WTC11 (cell line): ENCODE measurements at places on chromosomes 4 and X.

DNA sequence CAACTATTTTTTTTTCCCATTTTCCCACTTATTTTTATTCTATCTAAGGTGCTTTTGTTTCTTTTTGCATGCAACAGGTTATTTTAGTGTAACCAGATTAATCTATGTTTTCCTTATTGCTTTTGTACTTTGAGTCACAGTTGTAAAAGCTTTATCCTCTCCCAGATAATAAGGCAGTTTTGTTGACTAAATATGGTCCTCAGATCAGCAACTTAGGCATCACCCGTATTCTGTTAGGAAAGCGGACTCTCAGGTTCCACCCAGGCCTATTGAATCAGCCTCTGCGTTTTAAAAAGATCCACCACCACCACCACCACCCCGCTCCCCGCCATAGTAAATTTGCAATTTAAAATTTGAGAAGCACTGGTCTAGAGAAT, 58.6 kb upstream of the USP9X start:
- no peak for DNase-seq

DNA sequence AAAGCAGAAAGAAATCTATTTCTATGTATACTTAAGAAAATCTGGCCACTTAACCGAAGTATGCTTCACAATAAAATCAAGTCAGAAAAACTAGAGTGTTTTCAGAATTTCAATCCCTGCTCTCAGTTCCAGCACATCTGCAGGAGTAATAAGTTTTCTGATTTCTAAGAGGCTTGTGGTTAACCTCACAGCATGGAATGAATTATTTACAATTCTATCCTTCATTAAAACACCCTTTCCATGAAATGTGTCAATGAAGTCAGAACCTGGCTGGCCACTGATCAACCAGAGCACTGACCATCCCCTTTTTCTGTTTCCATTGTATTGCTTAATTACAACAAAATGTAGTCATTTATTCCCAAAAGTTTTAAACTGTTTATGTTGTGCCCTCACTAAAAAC, 781.4 kb upstream of the INTU start:
- DNase-seq = no peak

DNA sequence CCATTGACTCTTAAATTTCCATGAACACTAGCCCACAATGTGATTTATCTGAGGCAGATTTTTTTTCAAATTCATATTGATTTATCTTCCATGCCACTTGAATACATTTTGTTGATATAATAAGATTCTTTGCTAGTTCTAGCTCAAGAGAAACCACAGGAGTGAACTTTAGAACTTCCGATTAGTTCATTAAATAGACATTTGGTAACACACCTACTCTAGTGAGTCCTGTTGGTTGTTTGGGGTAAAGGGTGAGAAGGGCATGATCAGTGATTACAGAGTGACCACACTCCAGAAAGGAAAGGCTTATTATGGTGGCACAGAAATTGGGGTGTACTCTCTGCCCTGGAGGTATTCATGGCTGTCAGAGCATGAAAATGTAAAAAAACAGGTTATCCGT, 120.4 kb downstream of the CDKL5 start:
- DNase-seq = no peak

- no peak for DNase-seq
These were observed 2.4 kb upstream of the SLC9A6 start for GRCh38 chrX:135982860-135983259.

GRCh38 chr4:29104694-29105093, 1615.5 kb upstream of the PCDH7 start:
- DNase-seq = no peak

DNA sequence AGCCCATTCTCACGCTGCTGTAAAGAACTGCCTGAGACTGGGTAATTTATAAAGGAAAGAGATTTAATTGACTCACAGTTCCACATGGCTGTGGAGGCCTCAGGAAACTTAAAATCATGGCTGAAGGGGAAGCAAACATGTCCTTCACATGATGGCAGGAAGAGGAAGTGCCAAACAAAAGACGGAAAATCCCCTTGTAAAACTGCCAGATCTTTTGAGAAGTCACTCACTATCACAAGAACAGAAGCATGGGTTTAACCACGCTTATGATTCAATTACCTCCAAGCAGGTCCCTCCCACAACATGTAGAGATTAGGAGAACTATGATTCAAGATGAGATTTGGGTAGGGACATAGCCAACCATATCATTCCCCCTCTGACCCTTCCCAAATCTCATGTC, 335.5 kb downstream of the IL15 start:
- no peak for DNase-seq

DNA sequence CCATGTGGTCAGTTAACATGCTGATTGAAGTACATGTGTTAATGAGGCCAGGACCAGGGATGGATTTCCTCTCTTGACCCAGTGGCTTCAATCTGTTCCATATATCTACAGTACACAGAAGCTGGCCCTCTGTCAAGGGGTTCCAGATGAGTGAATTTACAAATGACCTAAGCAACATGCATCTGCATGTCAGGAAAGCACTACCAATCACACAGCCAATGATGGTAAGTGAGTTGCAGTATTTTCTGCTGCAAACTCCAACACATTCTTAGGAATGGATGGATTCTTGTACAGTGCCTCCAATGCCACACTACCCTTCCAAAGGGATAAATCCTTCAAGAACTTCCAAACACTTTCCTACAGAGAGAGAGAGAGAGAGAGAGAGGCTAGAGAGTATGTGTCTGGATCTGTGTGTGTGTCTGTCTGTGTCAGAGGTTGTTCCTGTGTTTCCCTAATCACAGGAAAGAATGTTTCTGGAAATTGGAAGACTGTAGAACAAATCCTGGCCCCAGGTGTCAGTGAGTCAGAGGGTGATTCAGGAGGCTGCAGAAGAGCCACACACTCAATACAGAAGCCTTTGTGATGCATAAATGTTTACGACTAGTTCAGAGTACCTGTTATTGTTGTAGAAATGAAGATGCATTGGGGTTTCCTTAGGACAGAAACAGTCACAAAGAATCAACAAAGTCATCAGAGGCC, 107.5 kb downstream of the GUCY2F start:
- DNase-seq = no peak

DNA sequence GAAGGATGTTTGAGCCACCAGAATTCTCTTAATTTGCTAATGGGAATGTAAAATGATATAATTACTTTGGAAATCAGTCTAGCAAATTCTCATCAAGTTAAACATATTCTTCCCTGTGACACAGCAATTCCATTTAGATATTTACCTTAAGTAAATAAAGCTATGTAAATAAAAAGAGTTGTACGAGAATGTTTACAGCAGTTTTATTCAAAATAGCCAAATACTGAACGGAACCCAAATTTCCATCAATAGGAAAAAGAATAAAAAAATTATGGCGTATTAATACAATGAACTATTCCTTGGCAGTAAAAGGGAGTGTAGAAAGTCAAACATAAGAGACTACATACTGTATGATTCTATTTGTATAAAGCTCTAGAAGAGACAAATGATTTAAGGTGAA, 45.8 kb downstream of the CENPE start:
- DNase-seq = no peak

DNA sequence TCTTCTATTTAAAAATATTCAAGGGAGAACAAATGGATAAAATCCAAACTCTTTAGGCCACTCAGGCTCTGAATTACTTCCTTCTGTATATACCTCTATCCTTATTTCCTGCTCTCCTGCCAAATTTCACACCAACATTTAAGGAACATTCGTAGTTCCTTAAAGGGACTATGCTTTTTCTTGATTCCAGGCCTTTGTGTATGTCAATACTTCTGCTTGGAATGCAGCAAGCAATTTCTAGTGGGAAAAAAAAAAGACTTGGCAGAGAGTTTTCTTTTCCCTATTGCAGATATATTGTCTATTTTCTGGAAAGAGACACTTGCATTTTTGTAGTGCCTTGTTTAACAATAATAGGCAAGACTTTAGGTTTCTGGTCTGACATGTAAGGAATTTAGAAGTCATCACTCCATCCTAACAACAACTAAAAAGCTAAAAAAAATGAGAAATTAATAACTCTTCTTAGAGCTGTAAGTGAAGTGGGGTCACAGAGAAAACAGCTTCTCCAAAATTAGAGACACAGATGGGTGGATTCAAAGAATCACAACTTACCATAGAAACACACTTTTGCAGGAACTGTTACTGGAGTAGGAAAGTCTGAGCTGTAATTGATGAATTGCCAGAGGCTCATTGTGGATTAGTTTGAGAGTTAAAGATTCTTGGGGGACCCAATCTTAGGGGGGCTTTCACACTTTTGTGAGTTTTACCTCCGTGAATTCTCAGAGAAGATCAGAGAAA, 2.1 kb upstream of the ADH5 start:
- no peak for DNase-seq
